Smooth muscle cell of the coronary artery (primary cell): ENCODE measurements at places on chromosomes 5 and 9. TPM values are rescaled to one million over a fixed set of nuclear protein-coding genes. Genes with fewer than 3 reads are reported as not detected.

ZNF354B gene
- 3.3 and 6.7 TPM in 2 replicates for total RNA-seq

MRPS2 gene
- total RNA-seq, result 11.9 and 17.3 TPM in 2 replicates

TMEM174 gene
- total RNA-seq, result not detected in 2 replicates

FYB1 gene
- total RNA-seq, result not detected in 2 replicates

LCN1 gene
- not detected in 2 replicates for total RNA-seq

SPATA31C1 gene
- total RNA-seq, result not detected in 2 replicates

SLC6A7 gene
- not detected in 2 replicates for total RNA-seq

TAF11L5 gene
- not detected in 2 replicates for total RNA-seq

PCDHGA7 gene
- total RNA-seq, result 2.3 and 2.8 TPM in 2 replicates

ANKRD31 gene
- 0.08 and 0.12 TPM in 2 replicates for total RNA-seq

PFN3 gene
- not detected in 2 replicates for total RNA-seq

TMEFF1 gene
- total RNA-seq, result 2.2 and 5.0 TPM in 2 replicates

ACOT12 gene
- total RNA-seq, result not detected in 2 replicates
